ENCODE measurements at places on chromosomes 3 and 15. TPM values are rescaled to one million over a fixed set of nuclear protein-coding genes. Genes with fewer than 3 reads are reported as not detected.

SLC22A13 gene
- not detected for polyA plus RNA-seq

SCG5 gene
- polyA plus RNA-seq: 0.45 TPM

PLA2G4B gene
- not detected for polyA plus RNA-seq

- DNase-seq: no peak
Observed at GRCh38 chr15:58549013-58549784, 117.4 kb downstream of the LIPC start.

DNA sequence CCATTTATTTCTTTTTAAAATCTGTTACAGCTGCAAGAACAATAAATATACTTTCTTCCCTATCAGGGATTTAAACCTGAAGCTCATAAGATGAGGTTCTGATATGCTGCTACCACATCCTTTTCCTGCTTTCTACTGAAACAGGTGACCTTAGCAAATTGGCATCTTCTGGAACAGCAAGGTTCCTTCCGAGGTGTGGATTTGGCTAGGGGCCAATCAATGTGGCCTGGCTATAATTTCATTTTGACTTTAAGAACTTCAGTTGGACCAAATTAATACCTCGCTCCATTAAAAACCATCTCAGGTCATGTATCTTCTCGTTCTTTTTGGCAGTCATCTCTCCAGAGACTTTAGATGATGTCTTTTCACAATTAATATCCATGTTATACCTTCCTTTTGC lies 53.4 kb upstream of the C3orf80 start:
- DNase-seq: no peak

DNA sequence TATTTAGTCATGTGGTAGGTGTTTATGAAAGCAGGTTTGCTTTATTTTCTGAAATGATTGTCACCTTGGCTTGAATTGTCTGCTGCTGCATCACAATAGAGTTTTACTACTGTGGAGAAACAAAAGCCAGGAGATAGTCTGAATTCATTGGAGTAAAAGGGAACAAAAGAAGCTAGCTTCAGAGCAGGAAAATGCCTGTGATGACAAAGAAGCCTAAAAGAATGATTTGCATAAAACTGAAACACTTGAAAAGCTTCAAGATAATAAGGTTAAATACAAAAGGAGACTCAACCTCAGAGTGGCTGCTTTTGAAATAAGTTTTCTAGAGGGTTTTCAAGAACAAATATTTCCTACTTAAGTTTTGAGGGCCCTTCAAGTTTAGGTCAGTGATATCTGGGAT lies 138.3 kb downstream of the PTPRG start:
- no peak for DNase-seq

- DNase-seq: no peak
Observed at GRCh38 chr3:128399221-128399915, 67.3 kb downstream of the DNAJB8 start.

- DNase-seq: no peak
Observed at GRCh38 chr3:136817448-136817847, 1.5 kb upstream of the SLC35G2 start.

DNA sequence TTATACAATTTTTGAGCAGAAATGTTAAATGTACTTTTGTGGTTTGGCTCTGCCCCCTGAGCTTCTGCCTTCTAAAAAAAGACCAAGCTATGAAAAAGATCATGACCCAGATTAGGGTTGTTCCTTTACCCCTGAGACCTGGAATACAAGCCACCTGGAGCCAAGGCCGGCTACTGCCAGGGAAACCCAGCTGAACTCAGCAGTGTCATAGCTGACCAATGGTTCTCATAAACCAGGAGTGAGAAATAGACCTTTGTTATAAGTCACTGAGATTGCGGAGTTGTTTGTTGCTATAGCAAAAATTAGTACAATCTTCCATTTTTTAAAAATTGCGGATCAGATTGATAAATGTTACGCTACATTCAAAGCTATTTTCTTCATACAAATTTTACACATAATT lies 1261.7 kb downstream of the ROBO1 start:
- no peak for DNase-seq

DNA sequence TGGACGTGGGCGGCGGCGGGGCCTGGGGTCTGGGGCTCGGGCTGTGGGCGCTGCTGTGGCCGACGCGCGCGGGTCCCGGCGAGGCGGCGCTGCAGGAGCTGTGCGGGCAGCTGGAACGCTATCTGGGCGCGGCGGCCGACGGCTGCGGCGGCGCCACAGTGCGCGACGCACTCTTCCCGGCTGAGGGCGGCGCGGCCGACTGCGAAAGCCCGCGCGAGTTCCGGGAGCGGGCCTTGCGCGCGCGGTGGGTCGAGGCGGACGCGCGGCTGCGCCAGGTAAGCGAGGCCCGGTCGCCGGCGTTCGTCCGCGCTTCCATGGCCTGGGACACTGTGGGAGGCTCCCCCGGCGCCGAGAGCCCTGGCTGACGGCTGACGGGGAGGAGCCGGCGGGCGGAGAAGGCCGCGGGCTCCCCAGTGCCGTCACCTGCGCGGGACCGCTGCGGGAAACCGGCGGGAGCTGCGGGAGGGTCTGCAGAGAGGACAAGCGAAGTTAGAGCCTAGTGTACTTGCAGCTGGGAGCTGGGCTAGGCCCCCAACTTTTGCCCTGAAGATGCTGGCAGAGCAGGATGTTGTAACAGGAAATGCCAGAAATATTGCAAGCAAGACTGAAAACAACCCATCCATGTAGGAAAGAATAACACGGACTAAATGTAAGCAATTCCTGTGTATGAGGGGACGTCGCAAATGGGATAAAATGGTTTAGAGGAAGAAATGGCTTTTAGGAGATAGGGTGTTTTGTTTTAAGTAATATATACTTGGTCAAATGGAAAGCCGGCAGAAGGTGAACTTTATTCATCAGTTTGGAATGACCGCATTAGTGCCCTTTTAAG lies 847 bp downstream of the WHAMM start:
- peak; percentile 38 for DNase-seq

All from immature natural killer cell (primary cell).